ENCODE measurements at places on chromosomes 1 and 21.

- DNase-seq, result no peak
Measured at GRCh38 chr1:172293429-172293828, 127.1 kb upstream of the C1orf105 start.

DNA sequence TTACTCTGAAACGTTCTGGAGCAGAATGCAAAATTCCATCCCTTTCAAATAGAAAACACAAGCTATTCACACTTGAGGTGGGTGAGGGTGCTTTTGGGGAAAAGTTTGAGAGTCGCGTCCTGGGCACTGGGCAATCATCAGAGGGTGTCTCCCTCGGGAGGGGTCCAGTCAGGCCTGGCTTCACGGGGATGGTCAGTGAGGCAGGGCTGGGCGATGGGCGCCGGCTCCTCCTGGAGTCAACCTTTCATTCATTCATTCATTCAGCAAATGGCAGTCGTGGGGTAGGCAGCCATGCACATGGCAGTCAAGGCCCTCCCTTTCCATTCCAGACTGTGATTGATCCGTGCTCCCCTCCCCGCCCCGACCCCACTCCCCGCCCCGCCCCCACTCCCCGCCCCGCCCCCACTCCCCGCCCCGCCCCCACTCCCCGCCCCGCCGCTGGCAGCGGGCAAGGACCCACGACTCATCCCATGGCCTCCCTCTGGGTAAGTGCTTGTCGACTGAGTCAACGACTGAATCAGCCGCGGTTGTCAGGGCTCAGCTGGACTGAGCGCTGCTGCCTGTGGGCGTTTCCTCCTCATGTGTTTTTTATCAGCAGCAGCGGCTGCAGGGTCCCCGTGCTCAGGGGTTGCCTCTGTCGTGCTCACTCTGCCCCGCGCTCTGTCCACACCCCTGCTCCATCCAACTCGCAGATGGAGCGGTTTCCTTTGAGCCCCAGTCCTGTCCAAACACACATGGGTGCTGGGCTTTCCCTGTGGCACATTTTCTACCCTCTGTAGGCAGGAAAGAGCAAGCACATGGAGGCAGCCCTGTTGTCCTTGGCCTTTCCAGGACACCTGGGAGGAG lies 12.5 kb upstream of the SPSB1 start:
- DNase-seq, result no peak

DNA sequence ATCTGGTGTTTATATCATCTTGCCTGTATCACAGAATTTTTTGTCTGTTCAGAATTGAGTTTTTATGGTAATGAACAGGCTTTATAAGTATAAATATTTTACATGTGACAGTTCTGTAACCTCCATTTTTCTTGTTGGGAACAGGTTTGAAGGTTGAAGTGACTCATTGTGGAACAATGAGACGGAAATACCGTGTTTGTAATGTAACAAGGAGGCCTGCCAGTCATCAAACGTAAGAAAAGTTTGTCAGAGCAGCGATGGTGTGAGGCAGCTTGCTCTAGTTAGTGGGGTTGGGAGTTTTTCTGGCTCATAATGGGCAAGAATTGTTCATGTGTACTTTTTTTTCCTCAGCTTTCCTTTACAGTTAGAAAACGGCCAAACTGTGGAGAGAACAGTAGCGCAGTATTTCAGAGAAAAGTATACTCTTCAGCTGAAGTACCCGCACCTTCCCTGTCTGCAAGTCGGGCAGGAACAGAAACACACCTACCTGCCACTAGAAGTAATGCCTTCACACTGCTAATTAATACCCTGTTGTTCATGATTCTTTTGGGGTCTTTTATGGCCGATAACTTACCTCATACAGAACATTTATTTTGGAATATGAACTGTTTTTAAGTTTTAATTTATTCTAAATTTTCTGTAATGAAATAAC lies 75.2 kb upstream of the TEKT2 start:
- no peak for DNase-seq

DNA sequence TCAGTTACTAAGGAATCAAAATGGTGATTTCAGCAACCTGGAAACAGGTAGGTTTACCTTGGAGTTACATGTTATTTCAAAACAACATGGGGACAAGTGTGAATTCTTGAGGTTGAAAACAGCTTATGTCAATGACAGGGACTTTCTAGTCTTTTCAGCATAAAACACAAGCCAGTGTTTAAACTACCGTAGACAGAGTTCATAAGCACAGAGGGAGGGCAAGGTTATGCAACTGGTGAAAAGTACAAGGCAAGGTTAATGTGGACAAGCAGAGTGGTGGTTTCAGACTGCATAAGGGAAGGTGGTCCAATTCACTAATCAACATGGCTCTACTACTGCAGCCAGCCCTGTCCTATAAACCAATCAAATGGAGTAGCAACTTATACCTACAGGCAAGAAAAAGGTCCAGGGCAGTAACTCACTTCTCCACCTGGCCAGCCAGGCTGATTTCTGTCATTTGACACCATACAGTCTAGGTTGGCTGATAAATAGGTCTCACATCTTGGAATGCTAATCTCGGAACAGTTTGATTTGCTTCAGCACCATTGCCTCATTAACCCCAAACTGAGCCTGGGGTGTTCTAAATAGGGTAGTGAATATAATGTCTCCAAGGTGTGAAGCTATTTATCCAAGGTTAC lies 250.3 kb upstream of the PROX1 start:
- no peak for DNase-seq

DNA sequence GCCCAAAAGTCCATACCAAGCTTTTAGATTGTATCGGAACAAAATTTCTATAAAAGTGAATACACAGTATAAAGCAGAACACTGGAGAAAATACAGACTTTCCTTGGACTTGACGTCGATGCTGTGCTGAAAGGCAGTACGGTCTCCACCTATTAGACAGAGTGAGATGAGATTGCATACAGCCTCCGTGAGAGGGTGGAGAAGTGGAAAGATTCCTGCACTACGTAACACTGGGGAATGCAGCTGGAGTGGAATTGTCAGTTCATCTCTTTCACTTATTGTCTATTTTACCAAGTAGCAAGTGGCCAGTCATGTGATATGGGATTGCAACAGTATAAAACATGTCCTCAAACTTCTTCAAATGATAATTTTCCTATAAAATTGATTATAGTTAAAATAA lies 209.5 kb downstream of the ZP4 start:
- no peak for DNase-seq

DNA sequence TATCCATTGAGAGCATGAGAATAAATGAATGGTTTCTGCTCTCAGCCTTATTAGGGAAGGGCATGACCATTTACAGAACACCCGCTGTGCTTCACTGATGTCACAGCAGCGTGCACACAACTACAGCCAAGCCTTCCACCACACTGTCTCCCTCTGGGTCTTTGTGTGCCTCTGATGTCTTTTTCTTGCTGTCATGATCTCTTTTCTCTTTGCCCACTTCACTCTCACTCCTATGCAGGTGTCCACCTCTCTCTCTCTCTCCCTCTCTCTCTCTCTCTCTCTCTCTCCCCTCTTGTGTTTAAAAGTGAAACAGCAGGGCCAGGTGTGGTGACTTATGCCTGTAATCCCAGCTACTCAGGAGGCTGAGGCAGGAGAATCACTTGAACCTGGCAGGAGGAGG lies 232.5 kb upstream of the JUN start:
- no peak for DNase-seq

GRCh38 chr1:57916041-57916440 lies 492.2 kb upstream of the DAB1 start:
- no peak for DNase-seq

- no peak for DNase-seq
Measured at GRCh38 chr1:22710701-22711049, at the start of gene EPHB2. TSS of gene EPHB2 (plus strand) at chr1:22710839. CDS start at chr1:22710983, 144 bp downstream.

- no peak for DNase-seq
Measured at GRCh38 chr21:39178421-39178820, 4.8 kb downstream of the PSMG1 start.

- no peak for DNase-seq
Measured at GRCh38 chr1:94013367-94013878, 104.2 kb upstream of the GCLM start.

DNA sequence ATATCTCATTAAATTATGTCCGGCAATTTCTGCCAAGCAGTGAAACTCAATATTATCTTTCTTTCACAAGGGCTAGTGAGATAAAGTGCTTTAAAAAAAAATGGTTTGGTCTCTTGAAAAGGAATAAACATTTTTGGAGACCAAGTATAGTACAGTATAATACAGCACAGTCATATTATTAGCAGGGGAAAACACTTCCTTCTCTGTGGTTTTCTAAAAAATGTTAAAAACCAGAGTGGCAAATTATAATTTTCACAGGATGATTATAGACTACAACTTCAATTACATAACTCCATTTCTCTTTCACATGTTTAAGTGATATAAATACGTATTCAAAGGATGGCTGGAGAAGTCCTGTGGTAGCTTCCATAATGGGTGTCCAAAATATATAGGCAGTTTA lies 170.3 kb upstream of the DMRTA2 start:
- no peak for DNase-seq

GRCh38 chr21:42997053-42997452 lies 22.7 kb downstream of the PKNOX1 start:
- DNase-seq, result no peak

- DNase-seq, result peak; percentile 29
Measured at GRCh38 chr1:151539321-151540020, 638 bp upstream of the TUFT1 start.

GRCh38 chr1:58233729-58234128 lies 312.8 kb downstream of the OMA1 start:
- no peak for DNase-seq

All from thymus (tissue), 14 donors.